ENCODE measurements at places on chromosomes 5 and 9.

DNA sequence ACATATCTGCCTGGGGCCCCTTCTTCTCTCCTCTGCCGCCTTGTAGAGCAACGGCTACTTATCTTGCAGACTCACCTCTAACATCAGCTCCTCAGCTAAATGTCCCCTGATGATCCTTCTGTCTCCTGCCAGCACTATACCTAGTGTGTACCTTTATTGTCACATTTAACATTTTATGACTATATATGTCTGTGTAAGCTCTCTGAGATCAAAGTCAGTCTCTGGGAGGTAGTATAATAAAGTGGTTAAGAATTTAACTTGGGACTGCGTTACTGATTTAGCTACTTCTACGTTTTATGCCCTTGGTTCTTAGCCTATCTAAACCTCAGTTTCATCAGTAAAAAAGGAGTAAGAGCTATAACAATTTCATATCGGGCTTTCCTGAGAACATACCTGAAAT lies 2.2 kb downstream of the TMED7 start:
- DNase-seq, result no peak

DNA sequence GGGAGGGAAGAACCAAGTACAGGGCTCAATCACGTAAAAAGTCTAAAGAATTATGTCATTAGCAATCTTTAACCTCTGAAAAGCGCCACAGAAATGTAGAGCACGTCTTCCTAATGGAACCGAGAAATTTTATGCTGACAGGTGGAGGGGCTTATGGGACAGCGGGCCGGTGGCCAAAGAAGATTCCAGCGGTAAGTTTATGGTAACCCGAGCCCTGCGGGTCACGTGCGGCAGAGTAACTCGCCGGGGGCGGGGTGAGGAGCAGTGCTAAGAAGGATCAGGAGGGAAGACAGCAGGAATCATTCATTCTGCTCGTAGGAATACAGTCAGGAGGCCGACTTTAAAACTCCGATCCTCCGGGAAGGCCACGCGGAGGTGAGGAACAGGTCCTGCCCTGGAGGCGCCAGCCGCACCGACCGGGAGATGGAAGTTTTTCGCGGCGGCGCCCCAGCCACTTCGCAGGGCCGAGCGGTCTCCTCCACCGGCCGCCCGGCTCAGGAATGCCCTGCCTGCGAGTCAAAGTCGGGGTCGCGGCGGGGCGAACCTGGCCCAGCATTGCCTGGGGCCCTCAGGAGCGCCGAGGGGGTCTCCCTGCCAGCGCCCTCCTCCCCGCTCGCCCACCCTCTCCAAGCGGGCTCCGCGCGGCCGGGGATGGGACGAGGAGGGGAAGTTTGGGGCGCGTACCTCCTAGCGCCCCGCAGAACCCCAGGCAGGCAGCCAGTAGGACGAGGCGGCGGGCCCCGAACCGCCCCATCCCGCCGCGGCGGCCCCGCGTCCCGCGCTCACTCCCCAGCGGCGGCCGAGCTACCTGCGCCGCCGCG lies 101.8 kb downstream of the ESM1 start:
- no peak for DNase-seq

- no peak for DNase-seq
Measured at GRCh38 chr5:132205385-132206125, 22.1 kb downstream of the P4HA2 start.

GRCh38 chr5:51518607-51519006 lies 135.4 kb downstream of the ISL1 start:
- no peak for DNase-seq

DNA sequence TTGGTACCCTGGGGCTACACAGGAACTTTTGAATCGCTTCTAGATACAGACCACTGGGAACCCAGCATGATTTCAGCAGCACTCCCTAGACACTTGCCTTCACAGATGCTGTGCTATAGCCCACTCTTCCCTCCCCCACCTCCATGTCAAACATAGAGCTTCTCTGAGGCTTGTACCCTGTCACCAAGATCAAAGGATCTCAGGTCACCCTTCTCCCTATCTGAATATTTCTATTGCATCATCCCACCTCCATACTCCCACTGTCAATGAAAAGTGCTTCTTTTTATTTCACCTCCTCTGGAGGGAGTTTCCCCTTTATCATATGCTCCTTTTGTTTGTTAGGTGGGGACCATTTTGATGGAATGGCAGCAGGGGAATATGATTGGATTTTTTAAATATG lies 29.2 kb upstream of the PHF24 start:
- no peak for DNase-seq

- DNase-seq, result no peak
Measured at GRCh38 chr5:176381423-176381822, 7.0 kb downstream of the NOP16 start.

- no peak for DNase-seq
Measured at GRCh38 chr9:77495834-77496671, 152.1 kb downstream of the GNA14 start.

- no peak for DNase-seq
Measured at GRCh38 chr5:66680221-66680620, 84.0 kb downstream of the MAST4 start.

- DNase-seq, result no peak
Measured at GRCh38 chr5:156312897-156313694, 13.9 kb upstream of the SGCD start.

- DNase-seq, result no peak
Measured at GRCh38 chr5:128522336-128522735, 15.7 kb downstream of the FBN2 start.

- no peak for DNase-seq
Measured at GRCh38 chr9:107971241-107971640, 481.7 kb upstream of the KLF4 start.

DNA sequence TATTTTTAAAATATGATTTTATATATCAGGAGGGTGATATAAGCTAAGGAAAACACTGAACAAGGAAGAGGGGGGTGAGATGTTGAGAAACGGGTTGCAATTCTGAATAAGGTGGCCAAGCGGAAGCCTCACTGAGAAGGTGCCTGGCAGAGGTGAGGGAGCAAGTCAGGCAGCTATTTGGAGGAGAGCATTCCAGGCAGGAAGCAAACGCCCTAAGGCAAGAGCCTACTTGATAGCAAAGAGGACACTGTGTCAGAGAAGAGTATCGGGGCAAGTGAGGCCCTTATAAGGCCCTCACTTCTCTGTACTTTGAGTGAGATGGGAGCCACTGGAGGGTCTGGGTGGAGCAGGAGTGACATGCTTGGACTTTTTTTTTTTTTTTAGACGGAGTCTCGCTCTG lies 8.0 kb upstream of the CTNNA1 start:
- DNase-seq, result no peak

- DNase-seq, result peak; percentile 13
Measured at GRCh38 chr9:1005043-1005667, 28.7 kb downstream of the DMRT3 start.

- no peak for DNase-seq
Measured at GRCh38 chr5:151758141-151758429, 346 bp downstream of the ATOX1 start.

GRCh38 chr5:143781993-143782520 lies 29.9 kb upstream of the HMHB1 start:
- no peak for DNase-seq

- peak; percentile 93 for DNase-seq
Measured at GRCh38 chr5:148826053-148826738, at the start of gene ADRB2. TSS of gene ADRB2 (plus strand) at chr5:148826611. CDS start at chr5:148826832, 221 bp downstream.

DNA sequence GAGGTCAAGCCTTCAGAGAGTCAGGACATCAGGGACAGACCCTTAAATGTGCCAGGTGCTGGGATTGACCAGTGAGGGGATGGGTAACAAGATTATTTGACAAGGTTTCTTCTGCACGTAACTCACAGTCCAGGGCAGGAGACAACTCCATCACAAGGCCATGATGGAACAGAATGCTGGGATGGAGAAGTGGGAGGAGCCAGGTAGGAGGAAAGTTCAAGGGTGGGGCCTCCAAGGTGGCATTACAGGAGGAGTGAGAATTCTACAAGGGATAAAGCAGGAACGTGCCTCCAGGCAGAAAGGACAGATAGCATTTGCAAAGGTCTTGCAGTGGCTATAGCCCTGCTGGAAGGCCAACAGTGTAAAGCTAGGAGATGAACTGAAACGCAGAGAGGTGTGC lies 102.2 kb downstream of the FGF18 start:
- DNase-seq, result no peak

- DNase-seq, result peak; percentile 77
Measured at GRCh38 chr5:175652741-175653663, 4.9 kb upstream of the HRH2 start.

DNA sequence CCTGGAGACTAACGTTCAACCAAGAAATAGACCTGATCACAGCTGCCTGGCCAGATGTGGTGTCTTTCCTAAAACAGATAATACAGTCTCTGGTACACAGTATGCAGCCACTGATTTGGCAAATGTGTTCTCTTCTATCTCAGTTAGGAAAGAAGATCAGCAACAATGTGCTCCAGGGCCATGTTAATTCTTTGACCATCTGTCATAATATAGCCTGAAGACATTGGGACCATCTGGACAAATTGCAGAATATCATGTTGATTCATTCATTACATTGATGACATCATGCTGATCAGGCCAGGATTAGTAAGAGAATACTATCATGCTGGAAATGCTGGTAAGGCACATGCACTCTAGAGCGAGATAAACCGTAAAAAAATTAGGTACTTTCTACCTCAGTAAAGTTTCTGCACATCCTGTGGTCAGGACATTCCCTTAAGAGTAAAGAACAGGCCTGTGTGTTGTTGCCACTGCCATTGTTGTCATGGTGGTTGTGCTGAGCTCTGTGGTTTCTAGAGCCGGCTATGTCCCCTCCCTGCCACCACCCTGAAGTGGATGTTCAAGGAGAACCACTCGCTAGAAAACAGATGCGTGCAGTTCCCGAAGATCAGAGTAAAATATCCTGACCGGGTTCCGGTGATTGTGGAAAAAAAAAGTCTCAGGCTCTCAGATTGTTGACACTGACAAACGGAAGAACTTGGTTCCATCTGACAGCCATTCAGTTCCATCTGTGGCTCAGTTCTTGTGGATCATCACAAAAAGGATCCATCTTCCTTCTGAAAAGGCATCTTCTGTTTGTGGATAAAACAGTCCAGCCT lies 6.4 kb upstream of the JMY start:
- DNase-seq, result peak; percentile 54

GRCh38 chr9:134571326-134571931 lies 70.2 kb upstream of the COL5A1 start:
- no peak for DNase-seq

GRCh38 chr5:157108976-157109375 lies at the start of gene HAVCR2:
TSS of gene HAVCR2 (minus strand) at chr5:157109044. CDS start at chr5:157108983, 61 bp downstream.
- DNase-seq, result peak; percentile 65

DNA sequence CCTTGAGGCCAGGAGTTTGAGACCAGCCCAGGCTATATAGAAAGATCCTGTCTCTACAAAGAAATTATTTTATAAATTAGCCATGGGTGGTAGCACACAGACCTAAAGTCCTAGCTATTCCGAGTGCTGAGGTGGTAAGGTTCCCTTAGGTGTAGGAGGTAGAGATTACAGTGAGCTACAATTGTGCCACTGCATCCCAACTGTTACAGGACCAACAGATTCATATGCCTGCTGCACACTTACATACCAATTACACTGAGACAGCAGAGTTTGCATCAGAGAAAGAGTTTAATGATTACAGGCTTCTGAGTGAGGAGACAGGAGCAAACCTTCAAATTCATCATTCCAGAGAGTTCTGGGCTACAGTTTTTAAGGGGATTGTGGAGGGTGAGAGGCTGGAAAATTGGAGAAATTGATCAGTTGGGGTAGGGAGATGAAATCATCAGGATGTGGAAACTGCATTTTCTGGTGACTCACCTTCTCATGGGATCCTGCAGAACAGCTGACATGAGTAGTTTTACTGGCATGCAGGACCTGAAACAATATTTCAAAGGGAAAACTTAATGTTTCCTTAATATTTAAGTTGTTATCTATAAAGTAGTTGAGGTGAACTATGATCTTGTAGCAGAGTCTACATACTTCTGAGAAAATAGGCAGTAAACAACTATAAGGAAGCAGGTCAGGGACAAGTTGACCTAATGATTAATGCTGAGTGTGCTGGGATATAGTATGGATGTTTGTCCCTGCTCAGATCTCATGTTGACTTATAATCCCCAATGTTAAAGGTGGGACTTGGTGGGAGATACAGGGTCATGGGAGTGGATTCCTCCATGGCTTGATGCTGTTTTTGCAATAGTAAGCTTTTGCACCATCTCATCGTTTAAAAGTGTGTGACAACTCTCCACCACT lies 54.7 kb downstream of the ANXA2R start:
- DNase-seq, result no peak

DNA sequence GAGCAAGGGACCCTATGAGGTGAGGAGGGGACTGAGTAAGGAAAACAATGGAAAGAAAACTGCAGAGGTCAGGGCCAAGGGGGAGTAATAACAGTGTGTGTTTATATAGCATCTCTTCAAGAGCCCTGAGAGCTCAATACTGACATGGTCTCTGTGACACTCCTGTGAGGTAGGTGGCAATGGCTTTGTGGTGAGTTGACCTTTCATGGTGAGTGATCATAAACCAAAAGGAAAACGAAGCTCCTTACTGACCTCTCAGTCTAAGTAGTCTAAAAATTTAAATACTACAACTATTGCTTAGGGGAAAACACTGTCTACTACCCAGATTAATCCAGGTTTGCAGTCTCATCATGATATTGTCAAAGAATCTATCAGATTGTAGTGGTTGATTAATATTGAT lies 130.9 kb downstream of the SNCAIP start:
- DNase-seq, result no peak

All from CD4-positive, alpha-beta T cell treated with Interleukin-4 for 1 hour (primary cell).